ENCODE measurements at places on chromosomes 7 and 10.

DNA sequence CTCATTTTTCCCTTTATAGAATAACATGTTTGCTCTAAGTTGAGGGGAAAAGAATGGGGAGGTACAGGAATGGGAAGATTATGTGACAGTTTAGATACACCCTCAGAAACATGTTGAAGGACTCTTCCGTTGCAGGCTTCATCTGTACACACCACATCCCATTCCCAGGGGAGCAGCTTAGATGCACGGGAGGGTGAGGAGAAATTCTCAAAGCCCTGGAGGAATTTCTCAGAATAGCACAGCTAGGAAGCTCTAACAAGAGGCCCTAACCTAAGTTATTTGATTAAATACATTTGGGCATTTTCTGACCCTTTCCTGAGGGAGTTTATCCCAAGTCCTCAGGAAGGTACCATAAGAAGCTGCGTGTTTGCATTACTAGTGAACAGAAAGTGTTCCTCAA, 660.2 kb upstream of the IGFBP3 start:
- H3K4me1 ChIP-seq, result no peaks in the 10 kb centered on the region
- no peaks in the 10 kb centered on the region for H3K27me3 ChIP-seq
- H3K4me3 ChIP-seq, result no peak overlapping the region
- no peak for DNase-seq

DNA sequence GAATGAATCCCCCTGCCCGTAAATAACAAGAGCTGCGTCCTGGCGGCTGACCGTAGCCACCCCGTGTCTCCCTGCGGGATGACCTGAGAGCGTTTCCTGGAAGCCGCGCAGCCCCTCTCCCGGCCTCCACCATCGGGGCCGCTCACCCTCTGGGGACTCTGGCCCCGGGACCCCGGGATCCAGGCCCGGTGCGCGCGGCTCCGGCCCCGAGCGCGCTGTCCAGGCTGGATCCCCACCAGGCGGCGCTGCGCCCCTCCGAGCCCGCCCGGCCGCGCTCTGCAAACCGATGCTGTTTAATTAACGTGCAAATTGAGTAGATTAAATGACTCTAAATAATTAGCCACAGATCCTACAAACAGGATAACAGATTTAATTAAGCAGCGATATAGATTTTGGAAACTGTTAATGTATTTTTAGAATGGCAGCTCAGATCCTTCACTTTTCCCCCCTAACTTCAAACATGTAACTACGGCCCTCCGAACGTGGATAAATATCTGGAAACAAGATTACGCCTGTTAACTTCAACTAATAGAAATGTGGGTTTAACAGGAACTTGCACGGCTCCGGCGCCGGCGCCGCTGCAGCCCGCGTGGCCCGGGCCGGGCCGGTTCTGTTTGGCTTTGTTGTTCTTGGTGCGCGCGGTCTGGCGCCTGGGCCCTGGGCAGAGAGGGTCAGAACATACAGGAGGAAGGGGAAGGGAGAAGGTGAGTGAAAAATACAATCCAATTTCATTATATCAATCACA, 7.1 kb upstream of the UNCX start:
- H3K27me3 ChIP-seq, result peaks cover 60% of the 10 kb centered on the region
- H3K4me1 ChIP-seq, result no peaks in the 10 kb centered on the region
- DNase-seq, result peak; percentile 47
- peak overlapping the region; percentile 18 for H3K27ac ChIP-seq
- no peaks in the 10 kb centered on the region for H3K36me3 ChIP-seq

GRCh38 chr7:66245008-66245407, 39.9 kb downstream of the TPST1 start:
- no peak overlapping the region for H3K4me3 ChIP-seq
- H3K27ac ChIP-seq, result no peak overlapping the region
- peaks cover 2% of the 10 kb centered on the region for H3K27me3 ChIP-seq

DNA sequence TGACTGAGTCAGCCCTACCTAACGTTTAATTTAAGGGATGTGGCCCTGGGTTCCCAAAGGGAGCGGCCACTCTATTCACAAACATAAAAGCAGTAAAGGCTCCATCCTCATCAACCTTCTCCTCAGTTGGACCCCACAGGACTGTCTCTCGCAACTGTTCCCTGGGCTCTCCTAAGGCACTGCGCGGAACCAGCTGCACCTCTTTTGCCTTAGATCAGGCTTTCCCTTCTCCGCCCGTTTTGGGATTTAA, 689 bp upstream of the GTPBP4 start:
- no peak for DNase-seq
- H3K27me3 ChIP-seq, result no peaks in the 10 kb centered on the region
- H3K36me3 ChIP-seq, result peaks cover 30% of the 10 kb centered on the region
- H3K27ac ChIP-seq, result peak overlapping the region; percentile 94
- peaks cover 35% of the 10 kb centered on the region for H3K4me1 ChIP-seq

GRCh38 chr10:24197263-24197662, 11.7 kb upstream of the KIAA1217 start:
- no peak for DNase-seq
- H3K4me1 ChIP-seq, result no peaks in the 10 kb centered on the region
- H3K4me3 ChIP-seq, result no peak overlapping the region
- no peaks in the 10 kb centered on the region for H3K27me3 ChIP-seq

DNA sequence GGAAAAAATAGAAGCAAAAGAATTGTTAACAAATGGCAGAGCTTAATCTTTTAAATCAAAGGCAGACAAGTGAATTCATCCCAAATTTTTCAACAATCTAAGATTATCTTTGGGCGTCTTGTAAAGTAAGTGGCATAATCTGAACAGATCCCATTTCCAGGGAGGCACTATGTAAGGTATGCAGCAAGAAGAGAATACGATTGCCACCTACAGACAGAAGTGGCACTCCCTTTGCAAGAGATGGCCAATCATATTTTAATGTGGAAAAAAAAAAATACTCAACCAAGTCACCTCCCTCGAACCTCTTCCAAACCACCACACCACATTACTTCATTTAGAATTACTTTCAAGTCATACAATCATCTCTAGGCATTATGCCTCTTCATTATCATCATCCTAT, 4.0 kb downstream of the GFRA1 start:
- no peak overlapping the region for H3K4me3 ChIP-seq
- peaks cover 11% of the 10 kb centered on the region for H3K4me1 ChIP-seq
- H3K36me3 ChIP-seq, result peaks cover 4% of the 10 kb centered on the region
- no peak overlapping the region for H3K27ac ChIP-seq
- H3K27me3 ChIP-seq, result peaks cover 35% of the 10 kb centered on the region
- no peak for DNase-seq

DNA sequence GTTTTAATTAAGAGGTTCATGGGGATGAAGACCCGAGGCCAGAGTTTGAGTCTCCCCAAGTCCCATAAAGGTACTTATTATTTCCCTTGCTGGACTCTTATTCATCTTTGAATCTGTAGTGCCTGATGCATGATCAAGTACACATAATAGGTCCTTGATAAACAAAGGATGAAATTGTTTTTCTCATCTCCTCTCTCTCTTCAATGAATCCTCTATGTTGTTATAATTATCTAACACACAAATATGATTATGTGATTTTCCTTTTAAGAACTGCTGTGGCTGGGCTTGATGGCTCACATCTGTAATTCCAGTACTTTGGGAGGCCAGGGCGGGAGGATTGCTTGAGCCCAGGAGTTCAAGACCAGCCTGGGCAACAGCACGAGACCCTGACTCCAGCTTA, 117.7 kb downstream of the BAMBI start:
- no peak overlapping the region for H3K27ac ChIP-seq
- no peaks in the 10 kb centered on the region for H3K36me3 ChIP-seq
- no peaks in the 10 kb centered on the region for H3K4me1 ChIP-seq
- no peak overlapping the region for H3K4me3 ChIP-seq
- H3K27me3 ChIP-seq, result peaks cover 6% of the 10 kb centered on the region
- no peak for DNase-seq

GRCh38 chr7:127897704-127898454, 133.4 kb downstream of the LRRC4 start:
- H3K4me3 ChIP-seq, result no peak overlapping the region
- H3K27me3 ChIP-seq, result no peaks in the 10 kb centered on the region
- peaks cover 25% of the 10 kb centered on the region for H3K4me1 ChIP-seq
- H3K36me3 ChIP-seq, result peaks cover 15% of the 10 kb centered on the region
- H3K27ac ChIP-seq, result no peak overlapping the region
- no peak for DNase-seq

DNA sequence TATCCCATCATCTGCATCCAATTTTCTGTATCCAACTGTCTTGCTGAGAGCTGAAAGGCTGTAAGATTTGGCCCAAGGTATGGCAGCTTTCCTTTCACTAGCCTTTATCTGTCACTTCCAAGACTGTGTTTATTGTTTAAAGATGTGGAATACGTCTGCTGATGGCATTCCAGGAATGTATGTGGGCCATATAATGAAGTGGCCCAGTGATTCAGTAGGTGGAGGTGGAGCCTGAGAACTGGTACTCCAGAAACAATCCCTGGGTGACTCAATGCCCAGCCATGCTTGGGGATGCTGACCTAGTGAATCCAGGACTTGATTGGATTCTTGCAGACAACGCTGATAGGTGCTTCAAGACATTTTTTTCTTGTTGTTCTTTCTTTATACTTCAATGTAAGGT, 13.5 kb downstream of the NEUROD6 start:
- H3K36me3 ChIP-seq, result no peaks in the 10 kb centered on the region
- H3K4me3 ChIP-seq, result no peak overlapping the region
- H3K27me3 ChIP-seq, result no peaks in the 10 kb centered on the region
- DNase-seq, result no peak

GRCh38 chr10:18087355-18087754, 52.9 kb upstream of the CACNB2 start:
- no peak overlapping the region for H3K4me3 ChIP-seq
- H3K27me3 ChIP-seq, result no peaks in the 10 kb centered on the region
- H3K27ac ChIP-seq, result no peak overlapping the region
- no peaks in the 10 kb centered on the region for H3K36me3 ChIP-seq
- DNase-seq, result no peak

- no peak overlapping the region for H3K4me3 ChIP-seq
- H3K27me3 ChIP-seq, result peaks cover 6% of the 10 kb centered on the region
- H3K36me3 ChIP-seq, result peaks cover 5% of the 10 kb centered on the region
- H3K4me1 ChIP-seq, result peaks cover 19% of the 10 kb centered on the region
These were observed 1.4 kb upstream of the DHTKD1 start for GRCh38 chr10:12067336-12067735.

DNA sequence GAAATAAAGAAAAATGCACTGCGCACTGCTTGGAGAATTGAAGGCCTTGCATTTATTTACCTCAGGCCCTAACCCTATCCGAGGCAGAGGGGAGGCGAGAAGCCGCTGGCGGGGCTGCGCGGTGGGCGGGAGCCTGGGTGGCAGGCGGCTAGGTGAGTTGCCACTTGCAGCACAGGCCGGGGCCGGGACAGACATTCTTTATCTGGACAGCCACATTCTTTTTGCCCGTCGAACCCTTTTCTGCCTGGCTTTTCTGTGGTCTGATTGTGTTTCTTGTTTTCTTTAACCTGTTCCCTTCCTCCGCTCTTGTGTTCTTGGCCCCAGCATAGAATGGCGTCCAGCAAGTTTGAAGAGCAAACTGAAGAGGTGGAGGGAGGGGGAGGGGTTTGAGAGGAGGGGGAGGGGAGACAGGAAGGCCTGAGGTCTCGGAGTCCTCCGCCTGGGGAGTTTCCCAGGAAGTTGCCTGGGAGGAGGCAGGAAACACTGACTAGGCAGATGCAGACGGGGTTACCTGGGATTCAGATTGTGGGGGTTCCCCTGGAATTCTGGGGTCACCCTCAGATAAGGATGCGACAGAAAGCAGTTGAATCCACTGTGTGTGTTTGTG, 5.1 kb downstream of the SHH start:
- no peaks in the 10 kb centered on the region for H3K36me3 ChIP-seq
- no peak overlapping the region for H3K4me3 ChIP-seq
- H3K4me1 ChIP-seq, result peaks cover 32% of the 10 kb centered on the region
- H3K27ac ChIP-seq, result no peak overlapping the region
- DNase-seq, result no peak

GRCh38 chr7:18572154-18572553, 76.6 kb downstream of the HDAC9 start:
- no peak overlapping the region for H3K4me3 ChIP-seq
- no peaks in the 10 kb centered on the region for H3K4me1 ChIP-seq
- no peak overlapping the region for H3K27ac ChIP-seq

- H3K36me3 ChIP-seq, result no peaks in the 10 kb centered on the region
- no peaks in the 10 kb centered on the region for H3K27me3 ChIP-seq
- H3K27ac ChIP-seq, result no peak overlapping the region
- H3K4me3 ChIP-seq, result no peak overlapping the region
- no peak for DNase-seq
These were observed 175.9 kb downstream of the EVX1 start for GRCh38 chr7:27418541-27418940.

GRCh38 chr7:96300986-96301385, 20.9 kb downstream of the SLC25A13 start:
- DNase-seq, result no peak
- no peak overlapping the region for H3K27ac ChIP-seq
- no peaks in the 10 kb centered on the region for H3K36me3 ChIP-seq
- H3K27me3 ChIP-seq, result no peaks in the 10 kb centered on the region

- no peak overlapping the region for H3K4me3 ChIP-seq
- no peaks in the 10 kb centered on the region for H3K36me3 ChIP-seq
- peaks cover 22% of the 10 kb centered on the region for H3K4me1 ChIP-seq
- DNase-seq, result no peak
These were observed 156.8 kb downstream of the FAM107B start for GRCh38 chr10:14617852-14618251.

GRCh38 chr10:93465806-93466675, 16.1 kb downstream of the MYOF start:
- no peak overlapping the region for H3K27ac ChIP-seq
- H3K4me1 ChIP-seq, result peaks cover 6% of the 10 kb centered on the region
- DNase-seq, result no peak
- H3K27me3 ChIP-seq, result peaks cover 2% of the 10 kb centered on the region

- H3K4me1 ChIP-seq, result no peaks in the 10 kb centered on the region
- no peaks in the 10 kb centered on the region for H3K36me3 ChIP-seq
- H3K27ac ChIP-seq, result no peak overlapping the region
- no peak overlapping the region for H3K4me3 ChIP-seq
- H3K27me3 ChIP-seq, result no peaks in the 10 kb centered on the region
These were observed 273.0 kb downstream of the GRM8 start for GRCh38 chr7:126979722-126980121.

DNA sequence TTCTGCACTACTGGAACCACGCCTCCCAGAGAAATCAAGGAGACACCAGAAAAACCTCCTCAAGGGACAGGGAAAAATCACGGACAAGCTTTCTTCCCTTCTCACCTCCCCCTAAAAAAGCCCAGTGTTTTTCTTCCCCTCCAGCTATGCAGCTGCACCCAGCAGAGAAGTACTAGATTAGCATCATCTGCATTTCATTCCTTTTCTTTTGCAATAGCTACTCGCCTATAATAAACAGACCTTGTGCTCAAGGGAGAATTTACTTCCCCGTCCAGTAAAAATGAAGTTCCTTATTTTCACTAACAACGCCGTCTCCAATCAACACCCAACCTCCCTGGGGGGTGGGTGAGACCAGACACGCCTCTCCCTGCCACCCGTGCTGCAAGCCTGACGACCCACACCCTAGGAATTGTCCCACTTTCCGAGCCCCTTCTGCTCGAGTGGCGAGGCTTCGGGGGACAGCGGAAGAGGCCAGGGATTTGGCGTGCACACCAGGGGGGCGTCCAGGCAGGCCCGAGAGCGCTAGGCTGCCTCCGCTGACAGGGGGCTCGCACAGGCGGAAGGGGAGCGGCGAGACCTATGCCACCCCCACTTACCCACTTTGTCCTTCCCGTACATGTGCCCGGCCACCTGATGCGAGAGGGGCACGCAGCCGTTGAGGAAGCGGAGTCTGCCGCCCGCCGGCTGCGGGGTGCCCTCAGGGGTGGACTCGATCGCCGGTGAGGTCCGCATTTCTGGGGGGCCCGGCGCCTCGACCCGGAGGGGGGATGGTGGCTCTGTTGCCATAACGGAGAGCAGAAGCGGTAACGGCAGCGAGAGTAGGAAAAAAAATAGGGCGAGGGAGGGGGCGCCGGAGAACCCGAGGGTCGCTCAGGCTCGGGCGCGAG, 625 bp downstream of the IPMK start:
- DNase-seq, result peak; percentile 51
- H3K27ac ChIP-seq, result peak overlapping the region; percentile 94
- no peaks in the 10 kb centered on the region for H3K27me3 ChIP-seq
- H3K36me3 ChIP-seq, result peaks cover 9% of the 10 kb centered on the region
- peaks cover 43% of the 10 kb centered on the region for H3K4me1 ChIP-seq
